ENCODE measurements at places on chromosomes 16 and 17.

- DNase-seq = no peak
Measured at GRCh38 chr16:22001591-22001990, 675 bp upstream of the PDZD9 start.

GRCh38 chr17:6603744-6604325, 36.7 kb downstream of the KIAA0753 start:
- DNase-seq = no peak

DNA sequence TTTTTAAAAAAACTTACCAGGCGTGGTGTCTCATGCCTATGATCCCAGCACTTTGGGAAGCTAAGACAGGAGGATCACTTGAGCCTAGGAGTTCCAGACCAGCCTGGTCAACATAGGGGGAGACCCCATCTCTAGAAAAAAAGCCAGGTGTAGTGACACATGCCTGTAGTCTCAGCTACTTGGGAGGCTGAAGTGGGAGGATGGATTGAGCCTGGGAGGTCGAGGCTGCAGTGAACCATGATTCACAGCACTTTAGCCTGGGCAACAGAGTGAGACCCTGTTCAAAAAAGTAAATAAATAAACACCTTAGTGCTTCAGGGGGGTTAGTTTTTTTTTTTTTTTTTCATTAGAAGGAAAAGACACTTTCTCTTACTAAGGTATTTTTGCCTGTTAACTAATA, 58.9 kb upstream of the LRRC37A3 start:
- DNase-seq = no peak

DNA sequence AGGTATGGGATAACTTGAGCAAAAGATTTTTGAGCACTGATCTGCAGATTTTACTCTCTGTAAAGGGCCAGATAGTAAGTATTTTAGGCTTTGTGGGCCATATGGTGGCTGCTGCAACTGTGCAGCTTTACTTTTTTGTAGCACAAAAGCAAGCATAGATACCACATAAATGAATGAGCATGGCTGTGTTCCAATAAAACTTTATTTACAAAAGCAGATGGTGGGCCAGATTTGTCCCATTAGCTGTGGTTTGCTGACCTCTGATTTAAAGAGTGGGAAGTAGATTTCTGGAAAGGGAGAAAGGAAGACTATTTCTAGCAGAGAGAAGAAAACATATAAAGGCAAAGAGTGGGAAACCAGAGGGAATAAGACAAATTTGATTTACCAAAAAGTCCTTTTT, 298.5 kb upstream of the HSBP1 start:
- no peak for DNase-seq

GRCh38 chr17:29124135-29124924, 55.9 kb downstream of the MYO18A start:
- no peak for DNase-seq

DNA sequence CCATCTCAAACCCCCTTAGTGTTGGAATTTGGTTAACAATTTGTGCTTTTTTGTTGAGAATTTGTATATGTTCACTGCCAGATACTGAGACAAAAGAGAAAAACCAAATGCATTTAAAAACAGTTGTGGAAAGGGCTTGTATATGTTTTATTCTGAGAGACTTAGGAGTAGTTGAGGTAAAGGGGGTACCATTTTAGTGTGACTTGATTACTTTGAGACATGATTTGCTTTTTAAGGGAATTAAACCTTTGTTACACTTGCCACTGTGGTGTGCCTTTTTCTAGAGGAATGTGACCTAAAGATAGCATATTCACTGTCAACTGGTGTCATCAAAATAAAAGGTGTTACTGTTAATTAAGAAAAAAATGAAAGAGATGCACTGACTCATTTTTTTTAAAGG, 4.5 kb downstream of the IGF2BP1 start:
- no peak for DNase-seq

DNA sequence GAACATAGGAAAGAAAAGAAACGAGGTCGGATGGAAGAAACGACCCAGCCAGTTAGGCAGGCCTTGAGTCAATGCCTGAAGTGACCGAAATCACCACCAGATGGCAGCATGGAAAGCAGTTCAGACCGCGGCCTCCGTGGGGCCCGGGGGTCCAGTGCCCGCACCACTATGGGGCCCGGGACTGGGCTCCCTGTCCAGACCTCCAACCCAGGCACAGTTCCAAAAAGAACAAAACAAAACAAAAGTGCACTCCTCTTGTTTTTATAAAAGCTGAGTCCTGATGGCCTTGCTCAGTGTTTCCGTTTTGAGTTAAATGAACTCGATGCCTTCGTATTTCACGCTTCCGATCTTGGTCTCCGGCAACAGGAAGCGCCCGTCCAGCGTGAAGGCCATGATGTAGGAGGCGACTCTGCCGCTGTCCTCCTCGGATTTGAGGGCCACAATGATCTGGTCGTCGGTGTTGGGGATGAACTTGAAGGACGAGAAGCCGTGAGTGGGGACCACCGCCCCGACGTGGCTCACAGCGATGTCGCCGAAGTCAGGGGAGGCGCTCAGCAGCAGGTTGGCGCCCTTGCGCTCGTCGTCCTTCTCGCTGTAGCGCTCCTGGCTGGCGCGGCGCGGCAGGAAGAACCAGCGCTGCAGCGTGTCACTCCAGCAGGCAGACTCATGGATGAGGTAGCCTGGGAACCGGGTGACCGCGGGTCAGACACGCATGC, 13.7 kb upstream of the LGALS3BP start:
- no peak for DNase-seq

GRCh38 chr16:71648162-71648561, 22.2 kb downstream of the MARVELD3 start:
- no peak for DNase-seq

GRCh38 chr17:8849311-8850041, 18.0 kb downstream of the PIK3R6 start:
- DNase-seq = no peak

DNA sequence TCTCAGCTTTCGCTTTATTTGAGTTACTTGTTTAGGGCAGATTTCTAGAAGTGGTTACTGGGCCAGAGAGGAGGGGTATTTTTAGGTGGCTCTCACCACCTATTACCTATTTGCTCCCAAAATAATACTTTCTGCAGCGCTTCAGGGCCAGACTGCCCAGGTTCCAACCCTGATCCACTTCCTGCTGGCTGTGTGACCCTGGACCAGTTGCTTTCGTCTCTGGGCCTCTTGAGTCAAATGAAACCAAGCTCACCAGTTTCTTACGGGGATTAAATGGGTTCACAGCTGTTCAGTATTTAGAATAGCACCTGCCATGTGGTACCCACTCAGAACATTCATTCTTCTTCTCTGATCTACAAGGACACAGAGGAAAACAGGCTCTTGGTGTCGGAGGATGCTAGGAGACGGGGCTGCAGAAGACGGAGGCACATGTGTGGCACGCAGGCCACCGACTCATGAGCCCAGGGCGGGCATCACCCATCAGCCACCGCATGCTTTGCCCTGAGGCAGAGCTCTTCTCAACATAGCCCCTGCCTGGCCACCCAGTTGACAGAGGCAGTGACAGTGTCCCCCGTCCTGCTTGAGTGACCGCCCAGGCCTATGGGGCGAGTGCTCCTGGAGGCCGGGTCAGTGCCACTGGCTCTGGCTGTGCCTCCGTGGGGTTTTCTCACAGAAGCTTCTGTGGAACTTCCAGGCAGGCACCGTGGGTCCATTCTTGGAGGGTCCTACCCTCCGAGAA, 149.0 kb upstream of the PLCG2 start:
- DNase-seq = no peak

DNA sequence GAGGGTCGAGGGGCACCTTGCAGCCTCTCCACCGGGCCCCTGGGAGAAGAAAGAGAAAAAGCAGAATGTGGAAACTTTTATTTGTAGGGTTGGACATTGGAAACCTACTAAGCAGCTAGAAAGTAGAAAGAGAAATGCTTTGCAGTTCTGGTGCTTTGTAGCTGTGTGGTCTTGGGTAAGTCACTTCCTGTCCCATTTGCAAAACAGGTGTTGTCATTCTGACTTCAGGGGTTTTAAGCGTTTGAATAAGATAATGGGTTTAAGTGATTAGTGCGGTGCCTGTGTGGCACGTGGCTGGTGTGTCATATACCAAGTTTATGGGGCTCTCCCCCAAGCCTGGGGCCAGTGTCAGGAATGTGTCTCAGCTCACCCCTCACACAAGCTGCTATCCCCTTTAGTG, 1.6 kb downstream of the CA4 start:
- no peak for DNase-seq

DNA sequence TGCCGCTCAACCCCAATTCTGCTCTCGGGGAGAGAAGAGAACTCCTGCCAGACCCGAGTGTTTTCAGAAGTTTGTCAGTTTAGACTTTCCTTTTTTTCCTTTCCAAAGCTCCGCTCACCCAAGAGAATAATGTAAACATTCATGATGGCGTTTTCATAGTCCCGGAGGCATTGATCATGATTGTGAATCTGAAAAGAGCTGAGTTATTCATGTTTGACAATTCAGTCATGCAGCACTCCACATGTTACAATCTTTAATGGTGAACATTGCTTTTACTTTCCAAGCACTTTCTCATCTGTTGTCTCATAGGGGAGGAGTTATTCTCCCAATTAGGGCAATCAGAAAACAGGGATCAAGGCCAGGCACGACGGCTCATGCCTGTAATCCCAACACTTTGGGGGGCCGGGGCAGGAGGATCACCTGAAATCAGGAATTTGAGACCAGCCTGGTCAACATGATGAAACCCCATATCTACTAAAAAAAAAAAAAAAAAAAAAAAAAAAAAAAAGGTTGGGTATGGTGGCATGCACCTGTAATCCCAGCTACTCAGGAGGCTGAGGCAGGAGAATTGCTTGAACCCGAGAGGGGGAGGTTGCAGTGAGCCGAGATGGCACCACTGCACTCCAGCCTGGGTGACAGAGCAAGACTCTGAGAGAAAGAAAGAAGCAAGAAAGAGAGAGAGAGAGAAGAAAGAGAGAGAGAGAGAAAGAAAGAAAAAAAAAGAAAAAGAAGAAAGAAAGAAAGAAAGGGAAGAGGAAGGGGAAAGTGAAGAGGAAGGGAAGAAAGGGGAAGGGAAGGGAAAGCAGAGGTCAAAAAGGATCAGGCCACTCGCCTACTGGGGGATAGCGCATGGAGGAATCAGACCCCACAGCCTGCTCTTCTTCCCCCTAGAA, 70.0 kb upstream of the TNRC6C start:
- DNase-seq = no peak

GRCh38 chr16:81469710-81470535, 25.3 kb downstream of the CMIP start:
- no peak for DNase-seq

- DNase-seq = no peak
Measured at GRCh38 chr17:68533887-68534694, 21.9 kb downstream of the PRKAR1A start.

GRCh38 chr17:67244431-67245072, 444 bp downstream of the HELZ start:
- DNase-seq = no peak

GRCh38 chr16:2447920-2448583, 11.9 kb upstream of the TEDC2 start:
- no peak for DNase-seq

GRCh38 chr17:50170662-50171370, 5.0 kb downstream of the SGCA start:
- DNase-seq = no peak
